NCI-H446 (cell line): ENCODE measurements at places on chromosomes 7 and 10.

GRCh38 chr7:79051915-79052314 lies 401.6 kb downstream of the MAGI2 start:
- DNase-seq: no peak

DNA sequence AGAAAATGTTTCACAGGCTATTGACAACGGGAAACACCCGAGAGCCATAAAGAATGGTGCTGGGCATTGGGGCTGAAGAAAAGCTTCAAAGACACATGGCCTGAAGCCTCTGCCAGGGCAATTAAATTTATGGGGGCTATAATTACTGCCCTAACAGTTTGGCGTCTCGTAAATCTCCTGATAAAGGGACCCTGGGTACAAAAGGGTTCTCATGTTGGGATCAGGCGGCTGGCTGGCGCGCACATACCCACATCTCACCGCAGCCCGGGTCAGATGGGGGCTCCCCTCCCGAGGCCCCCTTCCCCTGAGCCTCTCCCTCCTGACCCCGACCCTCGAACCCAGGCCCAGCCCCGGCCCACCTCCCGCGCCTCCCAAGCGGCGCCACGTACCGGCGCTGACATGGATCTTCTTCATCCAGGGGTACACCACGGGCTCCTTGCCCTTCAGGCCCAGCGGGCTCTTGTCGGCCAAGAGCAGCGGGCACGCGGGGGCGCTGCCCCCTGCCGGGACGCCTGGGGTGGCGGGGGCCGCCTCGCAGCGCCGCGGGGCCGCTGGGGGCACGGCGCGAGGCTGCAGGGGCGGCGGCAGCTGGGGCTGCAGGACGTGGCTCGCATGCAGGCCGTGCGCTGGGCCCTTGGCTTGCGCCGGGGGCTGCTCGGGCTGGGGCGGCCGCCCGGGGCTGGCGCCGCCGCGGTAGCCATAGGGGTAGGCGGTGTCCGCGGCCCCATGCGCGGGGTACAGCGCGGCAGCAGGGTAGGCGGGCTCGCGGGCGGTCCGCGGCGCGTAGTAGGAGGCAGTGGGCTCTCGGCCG lies 623 bp downstream of the HOXA4 start:
- no peak for DNase-seq

DNA sequence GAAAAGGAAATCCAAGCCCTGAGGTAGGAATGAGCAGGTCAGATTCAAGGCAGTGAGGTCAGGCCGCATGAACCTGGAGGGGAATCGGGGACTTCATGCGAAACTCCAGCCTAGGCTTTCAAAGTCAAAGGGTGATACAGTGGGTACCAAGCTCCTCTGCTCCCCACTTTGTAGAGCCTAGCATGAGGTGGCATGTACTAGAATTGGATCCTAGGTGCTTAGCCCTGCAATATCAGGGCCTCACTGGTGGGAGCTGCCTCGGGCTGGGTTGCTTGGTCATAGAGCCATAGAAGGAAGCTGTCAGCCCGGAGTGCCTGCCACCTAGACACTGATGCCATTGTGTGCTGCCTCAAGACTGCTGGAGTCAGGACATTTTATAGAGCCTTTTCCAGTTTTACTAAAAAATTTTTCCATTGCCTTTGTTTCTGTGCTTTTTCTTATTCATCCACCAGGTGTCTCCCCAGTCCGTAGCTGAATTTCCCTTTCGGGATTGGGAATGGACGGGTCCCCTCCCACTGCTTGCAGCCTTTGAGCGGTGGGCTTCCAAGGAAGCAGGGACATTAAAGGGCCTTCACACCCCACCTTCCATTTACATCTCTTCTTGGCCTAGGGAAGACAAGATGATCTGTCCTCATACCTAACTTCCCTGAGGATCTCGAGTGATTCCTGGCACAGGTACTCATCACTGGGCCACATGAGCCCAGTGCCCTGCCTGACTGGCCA lies 5.5 kb upstream of the LZTS2 start:
- DNase-seq: peak; percentile 8

DNA sequence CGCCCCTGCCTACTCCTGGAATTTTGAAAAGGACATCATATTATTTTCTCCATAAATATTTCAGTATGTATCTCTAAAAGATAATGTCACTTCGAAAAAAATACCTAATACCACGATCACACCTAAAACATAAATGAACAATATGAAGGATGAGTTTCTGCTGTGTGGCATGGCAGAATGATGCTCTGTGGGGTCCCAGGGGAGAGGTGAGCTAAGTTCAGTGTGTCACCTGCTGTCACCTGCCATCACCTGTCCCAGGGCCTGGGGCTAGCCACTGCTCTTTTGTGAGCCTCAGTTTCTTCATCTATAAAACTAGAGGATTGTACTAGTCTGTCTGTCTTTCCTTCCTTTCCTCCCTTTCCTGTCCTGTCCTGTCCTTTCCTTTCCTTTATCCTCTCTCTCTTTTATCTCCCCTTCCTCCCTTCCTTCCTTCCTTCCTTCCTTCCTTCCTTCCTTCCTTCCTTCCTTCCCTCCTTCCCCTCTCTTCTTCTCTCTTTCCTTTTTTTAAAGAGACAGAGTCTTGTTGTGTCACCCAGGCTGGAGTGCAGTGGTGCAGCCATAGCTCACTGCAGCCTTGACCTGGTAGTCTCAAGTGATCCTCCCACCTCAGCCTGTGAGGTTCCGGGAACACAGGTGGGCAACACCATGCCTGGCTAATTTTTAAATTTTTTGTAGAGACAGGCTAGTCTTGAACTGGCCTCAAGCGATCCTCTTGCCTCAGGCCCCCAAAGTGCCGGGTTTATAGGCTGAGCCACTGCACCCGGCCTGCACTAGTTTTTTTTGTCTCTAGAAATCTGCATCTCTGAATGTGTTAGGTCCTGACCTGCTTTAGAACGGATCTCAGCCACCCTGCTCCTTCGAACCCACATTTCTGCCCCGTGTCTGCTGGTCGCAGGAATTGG lies 43.1 kb downstream of the CUX1 start:
- DNase-seq: no peak

- no peak for DNase-seq
These were observed 330.9 kb downstream of the KCNMA1 start for GRCh38 chr10:77306666-77307065.
